ENCODE measurements at places on chromosomes 1 and 21.
A peak's percentile ranks its signal among the peaks of the same experiment; 100 is the strongest.

GRCh38 chr1:209248649-209249279 is 334.8 kb upstream of the CAMK1G start:
- DNase-seq = no peak

- peak; percentile 50 for DNase-seq
Observed at GRCh38 chr1:205444931-205445645, 10.8 kb downstream of the BLACAT1 start.

DNA sequence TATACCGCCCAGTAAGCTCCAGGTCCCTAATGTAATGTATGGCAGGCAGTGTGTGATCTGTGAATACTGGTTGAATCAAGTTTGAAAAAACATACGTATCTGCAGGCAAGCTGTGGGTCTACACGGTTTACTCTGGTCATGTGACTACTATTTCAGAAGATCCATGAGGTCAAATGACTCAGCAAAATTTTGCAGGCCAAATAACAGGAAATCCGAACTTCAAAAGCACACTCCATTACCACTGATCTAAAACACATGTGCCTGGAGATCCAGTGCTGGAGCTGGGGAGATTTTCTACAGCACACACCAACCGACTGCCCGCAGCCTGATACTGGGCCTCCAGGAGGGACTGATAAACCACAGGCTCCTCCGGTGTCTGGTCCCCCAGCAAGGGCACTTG is 64.5 kb upstream of the SLC44A3 start:
- no peak for DNase-seq

GRCh38 chr1:69109277-69109676 is 458.4 kb upstream of the LRRC7 start:
- DNase-seq = no peak

DNA sequence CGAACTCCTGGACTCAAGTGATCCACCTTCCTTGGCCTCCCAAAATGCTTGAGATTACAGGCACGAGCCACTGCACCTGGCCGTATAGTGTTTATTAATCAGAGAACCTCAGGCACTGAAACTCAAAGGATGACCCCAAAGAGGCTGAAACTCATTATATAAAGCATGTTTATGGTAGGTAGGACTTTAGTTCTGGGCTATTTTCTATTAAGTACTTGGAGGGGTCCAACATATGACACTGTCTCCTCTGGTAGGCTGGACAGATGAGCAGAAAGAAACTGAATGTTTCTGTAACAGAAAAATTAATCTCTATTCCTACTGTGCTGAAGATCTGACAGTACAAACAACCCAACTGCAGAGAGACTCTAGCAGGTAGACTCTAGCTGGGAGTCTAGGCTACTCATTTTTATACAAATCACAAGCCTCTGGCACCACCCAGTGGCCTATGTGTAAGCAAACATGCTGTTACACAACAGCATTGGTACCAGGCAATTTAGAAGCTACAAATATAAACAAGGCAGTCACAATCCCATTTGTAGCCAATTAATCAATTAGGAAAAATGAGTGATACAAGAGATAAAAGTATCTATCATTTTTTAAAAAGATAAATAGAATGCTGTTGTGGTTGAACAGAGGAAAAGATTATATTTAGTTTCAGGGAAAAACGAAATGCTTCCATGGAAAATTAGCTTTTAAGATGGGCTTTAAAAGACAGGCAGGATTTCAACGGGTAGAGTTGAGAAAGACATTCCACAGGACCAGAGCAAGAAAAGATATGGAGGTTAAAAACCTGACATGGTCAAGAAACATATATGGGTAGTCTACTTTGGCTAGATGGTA is 10.4 kb downstream of the DCAF8 start:
- peak; percentile 73 for DNase-seq

All from gastrocnemius medialis (tissue), 4 donors.